PC-3 (cell line): ENCODE measurements at places on chromosomes 5 and 9. TPM values are rescaled to one million over a fixed set of nuclear protein-coding genes. Genes with fewer than 3 reads are reported as not detected.

GRCh38 chr9:113581865-113582697, 118.6 kb downstream of the RGS3 start:
- H3K27ac ChIP-seq, result peak overlapping the region; percentile 98
- H3K36me3 ChIP-seq, result peaks cover 13% of the 10 kb centered on the region
- DNase-seq, result no peak

GRCh38 chr9:16120231-16120641, 567.4 kb downstream of the CCDC171 start:
- DNase-seq, result no peak
- no peaks in the 10 kb centered on the region for H3K27me3 ChIP-seq
- peaks cover 6% of the 10 kb centered on the region; the same call in 1 of the 2 replicates for H3K4me1 ChIP-seq
- no peaks in the 10 kb centered on the region for H3K36me3 ChIP-seq
- no peak overlapping the region for H3K4me3 ChIP-seq

PFN3 gene
- not detected in 2 replicates for total RNA-seq

DNA sequence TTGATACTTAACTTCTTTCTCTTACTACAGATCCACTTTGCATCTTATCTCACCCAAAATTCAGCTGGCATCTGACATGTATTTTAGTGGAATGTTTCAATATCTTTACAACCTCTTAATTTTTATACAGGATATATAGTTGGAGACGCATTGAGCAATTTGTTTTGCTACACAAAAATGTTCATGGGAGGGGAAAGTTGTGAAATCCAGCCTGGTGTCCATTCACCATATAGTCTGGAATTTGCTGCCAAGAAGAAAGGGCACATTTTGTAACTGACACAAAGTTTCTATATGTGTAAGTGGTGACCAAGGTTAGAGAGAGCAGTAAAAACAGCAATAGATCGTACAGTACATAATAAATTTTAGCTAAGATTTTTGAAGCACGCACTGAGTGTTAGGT, 14.0 kb upstream of the CHD1 start:
- no peak overlapping the region for H3K4me3 ChIP-seq
- peaks cover 16% of the 10 kb centered on the region; the same call in 1 of the 2 replicates for H3K4me1 ChIP-seq
- no peaks in the 10 kb centered on the region for H3K36me3 ChIP-seq
- no peaks in the 10 kb centered on the region for H3K27me3 ChIP-seq
- no peak for DNase-seq

GRCh38 chr5:10831419-10831818, 70.4 kb upstream of the DAP start:
- peak; percentile 26 for DNase-seq
- H3K36me3 ChIP-seq, result no peaks in the 10 kb centered on the region
- H3K27me3 ChIP-seq, result no peaks in the 10 kb centered on the region

PCDHGA2 gene
- total RNA-seq, result not detected in 2 replicates

HARS1 gene
- total RNA-seq, result 76.1 and 87.1 TPM in 2 replicates

DNA sequence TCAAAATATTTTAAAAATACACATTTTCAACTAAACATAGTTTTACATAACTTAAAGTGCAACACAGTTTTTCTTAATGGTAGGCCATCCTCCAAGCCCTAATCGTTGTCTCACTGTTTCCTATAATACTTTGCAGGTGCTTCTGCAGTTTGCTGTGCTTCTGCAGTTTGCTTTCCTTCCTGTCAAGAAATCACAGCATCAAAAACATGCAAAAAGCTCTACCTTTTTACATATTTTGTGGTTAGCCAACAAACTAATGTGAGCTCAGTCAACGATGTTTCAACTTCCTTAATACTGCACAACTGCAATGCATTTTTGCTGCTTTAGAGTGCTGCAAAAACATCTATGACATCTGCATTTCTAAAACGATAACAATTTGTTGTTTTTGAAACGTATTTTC, 25.2 kb downstream of the EMB start:
- H3K36me3 ChIP-seq, result no peaks in the 10 kb centered on the region
- no peak overlapping the region for H3K4me3 ChIP-seq
- DNase-seq, result no peak
- no peaks in the 10 kb centered on the region for H3K4me1 ChIP-seq
- no peak overlapping the region for H3K27ac ChIP-seq
- H3K27me3 ChIP-seq, result no peaks in the 10 kb centered on the region

HTR1A gene
- total RNA-seq, result not detected in 2 replicates

RAB24 gene
- 40.3 and 41.1 TPM in 2 replicates for total RNA-seq

NEUROG1 gene
- total RNA-seq, result not detected in 2 replicates

GRCh38 chr5:82348784-82349425, 70.8 kb upstream of the RPS23 start:
- H3K4me1 ChIP-seq, result peaks cover 14% of the 10 kb centered on the region
- no peak overlapping the region for H3K27ac ChIP-seq
- H3K27me3 ChIP-seq, result no peaks in the 10 kb centered on the region
- H3K36me3 ChIP-seq, result no peaks in the 10 kb centered on the region
- DNase-seq, result no peak

DNA sequence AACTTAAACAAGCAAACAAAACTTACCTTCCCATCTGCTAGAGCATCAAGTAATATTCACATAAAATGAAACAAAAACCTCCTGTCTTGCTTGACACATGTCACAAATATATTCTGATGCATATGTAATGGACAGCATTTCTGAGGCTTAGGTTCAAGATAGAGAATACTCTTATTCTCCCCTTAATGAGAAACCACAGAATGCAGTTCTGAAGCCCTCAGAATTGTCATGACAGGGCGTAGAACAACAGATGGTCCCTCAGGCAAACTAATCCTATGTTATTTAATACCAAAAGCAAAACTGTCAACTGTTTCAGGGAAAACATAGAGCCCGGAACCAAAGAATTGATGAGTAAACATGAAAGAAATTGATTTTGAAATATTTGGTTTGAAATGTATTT, 229.9 kb upstream of the RIOK2 start:
- no peak overlapping the region for H3K4me3 ChIP-seq
- DNase-seq, result no peak
- H3K27ac ChIP-seq, result no peak overlapping the region

GRCh38 chr5:36395260-36395659, 93.6 kb upstream of the RANBP3L start:
- no peak overlapping the region for H3K4me3 ChIP-seq
- no peaks in the 10 kb centered on the region for H3K27me3 ChIP-seq
- no peaks in the 10 kb centered on the region for H3K36me3 ChIP-seq
- H3K27ac ChIP-seq, result no peak overlapping the region
- DNase-seq, result no peak
- no peaks in the 10 kb centered on the region for H3K4me1 ChIP-seq

- H3K27me3 ChIP-seq, result no peaks in the 10 kb centered on the region
- no peaks in the 10 kb centered on the region for H3K4me1 ChIP-seq
- no peaks in the 10 kb centered on the region for H3K36me3 ChIP-seq
- no peak overlapping the region for H3K4me3 ChIP-seq
- H3K27ac ChIP-seq, result no peak overlapping the region
Observed at GRCh38 chr5:126947146-126948010, 83.0 kb downstream of the MARCHF3 start.

DNA sequence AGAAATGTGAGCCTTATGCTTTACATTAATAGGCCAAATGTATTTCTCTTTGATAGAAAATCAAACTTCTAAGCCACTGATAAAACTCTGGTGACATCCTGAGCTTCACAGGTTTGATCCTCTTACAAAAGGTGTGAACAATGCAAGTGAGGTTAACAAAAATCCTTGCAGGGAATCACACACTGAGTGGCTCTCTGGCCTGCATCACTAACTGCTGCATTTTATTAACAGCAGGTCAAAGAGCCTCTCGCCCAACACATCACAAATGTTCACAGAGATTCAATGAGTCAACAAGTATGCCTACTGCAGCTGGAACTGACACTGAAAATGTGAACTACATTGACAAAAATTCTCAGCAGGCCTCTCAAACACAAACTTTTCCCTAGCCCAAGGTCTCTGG, 122.3 kb downstream of the SEMA5A start:
- H3K4me3 ChIP-seq, result no peak overlapping the region
- H3K27ac ChIP-seq, result no peak overlapping the region
- no peak for DNase-seq
- no peaks in the 10 kb centered on the region for H3K27me3 ChIP-seq
- peaks cover 10% of the 10 kb centered on the region for H3K4me1 ChIP-seq

DNA sequence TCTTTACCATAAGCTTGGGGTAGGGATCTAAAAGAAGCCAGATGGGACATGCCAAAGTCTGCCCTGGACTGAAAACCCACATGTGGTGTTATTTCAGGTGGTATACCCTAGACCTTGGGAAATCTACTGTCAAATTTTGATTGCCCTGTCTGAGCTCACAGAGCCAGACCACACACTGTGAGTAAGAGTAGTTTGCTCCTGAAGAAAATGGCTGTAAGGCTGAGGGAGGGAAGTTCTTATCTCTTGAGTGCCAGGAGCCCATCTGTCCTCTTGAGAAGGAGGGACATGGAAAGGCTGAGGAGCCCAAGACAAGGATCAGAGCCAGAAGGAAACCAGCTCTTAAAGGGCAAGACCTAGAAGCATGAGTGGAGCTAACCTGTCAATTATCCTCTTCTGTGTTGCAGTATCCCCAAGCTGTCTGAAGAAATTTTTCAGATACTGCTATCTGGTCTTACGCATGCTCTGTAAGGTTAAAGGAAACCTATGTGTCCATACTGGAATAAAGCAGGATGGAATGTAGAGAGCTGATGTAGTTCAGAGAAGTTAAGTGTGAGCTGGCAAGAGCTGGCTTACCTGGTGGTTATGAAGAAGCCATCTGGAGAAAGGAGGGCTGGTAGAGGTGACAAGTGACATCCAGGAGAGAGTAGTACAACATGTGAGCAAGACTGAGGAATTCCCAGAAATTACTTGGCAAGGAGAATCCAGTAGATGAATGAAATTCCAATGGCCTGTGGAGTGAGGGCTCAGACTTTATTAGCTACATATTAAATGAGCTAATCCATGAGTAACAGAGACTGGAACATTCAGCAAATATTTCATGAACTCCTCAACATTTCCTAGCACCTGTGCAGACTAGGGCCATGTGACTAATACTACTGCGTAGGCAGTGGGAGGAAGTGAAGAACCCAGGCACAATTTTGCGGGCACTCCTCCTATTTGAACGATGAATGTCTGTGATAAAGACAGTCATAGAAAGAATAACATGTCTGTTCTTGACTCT, 389.1 kb upstream of the KIF2A start:
- no peaks in the 10 kb centered on the region for H3K36me3 ChIP-seq
- H3K4me1 ChIP-seq, result peaks cover 31% of the 10 kb centered on the region
- DNase-seq, result peak; percentile 87
- peak overlapping the region; percentile 78 for H3K27ac ChIP-seq

DNA sequence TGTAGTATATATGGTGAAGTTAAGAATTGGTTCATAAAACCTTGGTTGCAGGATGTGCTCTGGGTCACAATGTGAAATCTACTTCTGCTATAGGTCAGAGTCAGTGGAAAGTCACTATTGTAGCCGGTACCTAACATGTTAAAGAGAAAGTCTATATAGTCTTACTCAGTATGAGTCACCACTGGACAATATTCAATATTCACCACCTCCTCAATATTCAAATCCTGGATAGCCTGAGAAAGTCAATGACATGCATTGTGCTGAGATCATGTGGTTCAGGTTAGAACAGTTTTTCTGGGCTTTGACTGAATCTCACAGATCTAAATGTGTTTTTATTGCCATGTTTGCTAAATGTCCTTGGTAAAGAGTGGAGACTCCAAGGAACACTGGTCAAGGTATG, 108.8 kb downstream of the HMHB1 start:
- H3K4me3 ChIP-seq, result no peak overlapping the region
- H3K4me1 ChIP-seq, result peaks cover 53% of the 10 kb centered on the region
- H3K36me3 ChIP-seq, result no peaks in the 10 kb centered on the region
- H3K27ac ChIP-seq, result peak overlapping the region; percentile 95
- no peaks in the 10 kb centered on the region for H3K27me3 ChIP-seq

SPATA31D3 gene
- not detected in 2 replicates for total RNA-seq

FAM120AOS gene
- 37.6 and 39.8 TPM in 2 replicates for total RNA-seq

- no peaks in the 10 kb centered on the region for H3K4me1 ChIP-seq
- H3K27me3 ChIP-seq, result no peaks in the 10 kb centered on the region
- H3K27ac ChIP-seq, result no peak overlapping the region
- no peak for DNase-seq
- peaks cover 12% of the 10 kb centered on the region; the same call in 1 of the 2 replicates for H3K36me3 ChIP-seq
Observed at GRCh38 chr5:177508837-177509236, 789 bp downstream of the DOK3 start.

DNA sequence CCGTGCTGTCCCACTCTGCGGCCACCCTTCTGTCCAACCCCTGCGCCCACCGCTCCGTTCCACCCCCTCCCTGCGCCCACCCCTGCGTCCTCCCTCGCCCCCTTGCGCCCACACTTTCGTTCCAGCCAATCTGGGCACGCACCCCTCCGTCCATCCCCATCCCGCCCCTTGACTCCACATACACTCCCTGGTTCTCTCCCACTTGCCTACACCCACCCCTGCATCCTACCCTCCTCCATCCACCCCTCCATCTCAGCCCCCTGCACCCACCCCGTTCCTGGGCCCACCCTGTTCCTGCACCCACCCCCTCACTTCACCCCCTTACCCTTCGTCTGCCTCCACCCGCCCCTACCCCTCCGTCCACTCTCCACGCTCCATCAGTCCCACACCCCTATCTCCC, 7.0 kb downstream of the ADAMTS13 start:
- no peak overlapping the region for H3K4me3 ChIP-seq
- no peak for DNase-seq

DNA sequence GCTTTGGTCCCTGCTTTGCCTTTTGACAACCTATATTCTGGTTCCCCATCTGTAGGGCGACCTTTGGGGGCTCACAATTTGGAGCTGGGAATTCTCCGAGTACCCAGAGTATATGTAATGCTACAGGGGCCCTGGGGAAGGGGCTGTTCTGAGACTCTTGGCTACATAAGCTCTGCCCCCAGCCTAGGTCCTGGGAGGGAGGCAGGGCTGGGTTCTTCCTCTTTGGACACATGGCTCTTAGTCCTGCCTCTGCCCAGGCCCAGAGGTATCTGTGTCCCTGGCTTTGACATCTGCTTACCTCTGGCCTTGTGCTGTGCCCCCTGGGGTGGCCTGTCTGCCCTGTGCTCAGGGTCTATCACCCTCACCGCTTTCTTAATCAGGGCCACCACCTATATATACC, 181.6 kb downstream of the CACNA1B start:
- no peaks in the 10 kb centered on the region for H3K4me1 ChIP-seq
- DNase-seq, result no peak
- H3K36me3 ChIP-seq, result no peaks in the 10 kb centered on the region
- H3K4me3 ChIP-seq, result no peak overlapping the region

DNA sequence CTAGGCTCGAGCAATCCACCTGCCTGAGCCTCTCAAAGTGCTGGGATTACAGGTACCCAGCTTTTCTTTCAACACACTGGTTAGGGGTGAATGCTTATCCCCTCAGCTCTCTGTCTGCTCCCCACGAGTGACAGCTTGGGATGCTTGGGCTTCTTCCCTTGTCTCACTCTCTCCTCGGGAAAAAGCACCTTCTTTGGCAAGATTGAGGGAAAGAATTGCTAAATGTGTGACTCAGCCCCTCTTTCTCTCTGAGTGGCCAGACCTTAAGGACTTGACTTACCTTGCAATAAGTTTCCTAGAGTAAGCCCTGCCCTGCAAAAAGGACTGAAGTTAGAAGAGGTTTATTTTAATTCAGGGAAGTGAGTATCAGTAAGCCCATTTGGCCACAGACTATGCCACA, 68.1 kb upstream of the ERBIN start:
- DNase-seq, result peak; percentile 27
- no peaks in the 10 kb centered on the region for H3K27me3 ChIP-seq
- no peak overlapping the region for H3K4me3 ChIP-seq
- peaks cover 41% of the 10 kb centered on the region for H3K4me1 ChIP-seq
- H3K36me3 ChIP-seq, result no peaks in the 10 kb centered on the region

CTXN3 gene
- total RNA-seq, result not detected in 2 replicates
